ENCODE measurements at places on chromosomes 1 and 21.

DNA sequence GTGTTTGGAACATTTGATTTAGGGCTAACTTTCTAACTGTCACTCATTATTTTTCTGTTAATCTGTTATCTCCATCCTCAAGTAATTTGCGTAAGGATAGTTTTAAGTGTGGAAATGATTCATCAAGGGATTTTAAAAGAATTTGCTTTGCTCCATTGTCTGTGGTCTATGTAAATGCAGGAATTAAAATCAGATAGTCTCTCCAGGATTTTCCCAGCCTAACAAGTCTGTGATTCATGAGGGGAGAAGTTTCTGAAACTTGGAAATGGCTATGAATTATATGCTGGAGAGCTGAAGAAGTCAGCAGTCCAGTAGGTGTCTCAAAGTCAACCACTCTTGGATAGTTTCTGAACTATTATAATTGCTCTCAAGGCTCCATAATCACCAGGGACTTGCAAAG lies 264.5 kb downstream of the MRPL39 start:
- DNase-seq, result no peak

- DNase-seq, result no peak
Observed at GRCh38 chr21:42248783-42249597, 30.1 kb downstream of the ABCG1 start.

- DNase-seq, result no peak
Observed at GRCh38 chr1:65055747-65056146, 89.4 kb upstream of the JAK1 start.

- no peak for DNase-seq
Observed at GRCh38 chr1:118136187-118136941, 48.7 kb downstream of the SPAG17 start.

DNA sequence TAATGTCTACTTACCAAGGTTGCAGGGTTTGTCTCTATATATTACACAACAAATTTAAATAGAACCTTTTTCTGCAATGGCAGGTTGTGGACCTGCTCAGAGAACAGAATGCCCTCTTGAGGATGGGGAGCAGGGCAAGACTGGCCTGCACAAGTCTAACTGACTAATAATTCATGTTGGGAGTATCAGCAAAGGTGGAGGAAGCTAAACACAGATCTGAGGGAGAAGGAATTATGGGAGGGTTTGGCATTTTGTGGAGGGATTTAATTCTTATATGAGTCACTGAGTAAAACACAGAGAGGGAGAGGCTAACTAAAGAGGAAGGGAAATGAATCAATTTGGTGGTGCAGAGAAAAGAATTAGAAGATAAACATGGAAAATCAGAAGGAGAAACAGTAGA lies 40.0 kb downstream of the CLDN17 start:
- no peak for DNase-seq

DNA sequence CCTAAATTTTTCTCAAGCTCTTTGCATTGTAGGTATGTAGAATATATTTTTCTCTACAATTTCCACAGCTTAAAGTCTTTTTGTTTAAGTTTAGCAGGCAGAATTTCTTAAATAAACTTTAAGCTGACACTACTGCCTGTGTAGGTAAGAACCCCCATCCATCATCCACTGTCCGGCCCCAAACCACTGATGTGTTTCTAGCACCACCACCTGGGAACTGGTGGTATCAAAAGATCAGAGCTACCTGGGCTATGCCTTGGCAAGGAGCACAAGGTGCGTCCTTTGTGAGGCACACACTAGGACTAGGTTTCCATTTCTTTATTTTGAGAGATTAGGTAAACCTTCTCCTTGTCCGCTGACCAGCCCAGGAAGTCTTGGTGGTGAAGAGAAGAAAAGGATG lies 10.5 kb upstream of the LELP1 start:
- DNase-seq, result no peak

GRCh38 chr1:915295-916172 lies 8.2 kb upstream of the SAMD11 start:
- no peak for DNase-seq

- DNase-seq, result no peak
Observed at GRCh38 chr1:89286549-89287180, 14.0 kb upstream of the GBP5 start.

- no peak for DNase-seq
Observed at GRCh38 chr1:69272684-69273083, 295.0 kb upstream of the LRRC7 start.

GRCh38 chr1:108050158-108050557 lies 85.2 kb upstream of the VAV3 start:
- DNase-seq, result no peak

- DNase-seq, result no peak
Observed at GRCh38 chr1:178684542-178685000, 40.5 kb upstream of the RALGPS2 start.

DNA sequence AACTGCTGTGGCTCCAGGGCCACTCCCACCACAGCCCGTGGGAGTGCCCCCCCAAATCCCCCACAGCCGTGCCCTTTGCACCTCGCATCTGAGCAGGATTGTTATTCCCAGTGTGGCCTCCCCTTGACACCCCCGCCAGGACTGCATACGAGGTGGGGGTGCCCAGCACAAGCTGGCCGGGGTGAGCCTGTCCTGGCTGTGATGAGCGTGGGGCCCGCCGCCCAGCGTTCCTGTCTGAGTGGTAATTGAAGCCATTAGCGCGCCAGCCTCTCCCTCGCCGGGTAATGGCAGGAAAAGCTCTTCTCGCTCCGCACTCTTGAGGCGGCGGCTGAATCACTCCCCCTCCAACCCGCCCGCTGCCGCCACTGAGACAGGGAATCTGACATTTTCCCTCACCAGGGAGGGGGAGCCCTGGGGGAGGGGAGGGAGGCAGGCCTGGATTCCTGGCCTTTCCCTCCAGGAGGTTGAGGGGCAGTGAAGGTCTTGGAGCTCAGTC lies 27.7 kb downstream of the PTPRF start:
- DNase-seq, result no peak

GRCh38 chr1:70426154-70427131 lies 15.4 kb downstream of the CTH start:
- no peak for DNase-seq

- no peak for DNase-seq
Observed at GRCh38 chr1:67372136-67372535, 58.1 kb downstream of the SERBP1 start.

GRCh38 chr1:175380521-175381300 lies 188.1 kb upstream of the KIAA0040 start:
- DNase-seq, result no peak

GRCh38 chr1:153941826-153942725 lies 4.4 kb downstream of the DENND4B start:
- DNase-seq, result no peak

DNA sequence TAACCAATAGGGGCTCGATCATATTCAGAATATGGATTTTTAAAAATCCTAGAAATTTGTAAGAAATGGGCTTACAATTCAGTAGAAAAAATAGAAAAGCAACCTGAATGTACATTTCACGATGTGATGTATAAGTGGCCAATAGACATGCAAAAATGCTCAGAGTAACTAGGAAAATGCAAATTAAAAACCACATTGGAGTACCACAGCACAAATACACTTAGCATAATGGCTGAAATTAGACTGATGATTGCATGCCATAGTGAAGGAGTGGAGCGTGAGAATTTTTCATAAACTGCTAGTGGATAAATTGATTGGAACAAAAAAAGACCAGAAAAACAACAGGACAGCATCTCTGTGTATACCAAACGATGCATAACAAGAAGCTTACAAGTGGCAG lies 102.3 kb downstream of the DYRK1A start:
- no peak for DNase-seq

DNA sequence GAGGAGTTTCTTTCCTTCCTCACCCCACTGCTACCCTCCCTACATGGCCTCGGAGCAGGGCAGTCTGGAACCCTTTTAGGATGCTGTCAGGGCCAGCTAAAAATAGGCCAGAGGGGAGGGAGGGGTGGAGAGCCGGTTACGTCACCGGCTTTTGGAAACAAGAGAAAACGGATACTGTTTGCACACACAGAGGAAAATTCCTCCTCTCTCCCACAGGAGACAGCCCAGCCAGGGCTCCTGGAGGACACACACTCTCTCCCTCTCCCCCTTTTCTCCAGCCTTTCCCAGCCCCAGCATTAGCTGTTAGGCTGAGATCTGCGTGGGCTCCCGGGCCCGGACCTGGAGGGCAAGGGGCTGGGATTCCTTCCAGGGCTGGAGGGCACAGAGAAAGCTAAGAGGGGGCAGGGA lies 20.0 kb upstream of the ALDH4A1 start:
- DNase-seq, result no peak

GRCh38 chr1:111756124-111756513 lies 418 bp downstream of the DDX20 start:
- no peak for DNase-seq

DNA sequence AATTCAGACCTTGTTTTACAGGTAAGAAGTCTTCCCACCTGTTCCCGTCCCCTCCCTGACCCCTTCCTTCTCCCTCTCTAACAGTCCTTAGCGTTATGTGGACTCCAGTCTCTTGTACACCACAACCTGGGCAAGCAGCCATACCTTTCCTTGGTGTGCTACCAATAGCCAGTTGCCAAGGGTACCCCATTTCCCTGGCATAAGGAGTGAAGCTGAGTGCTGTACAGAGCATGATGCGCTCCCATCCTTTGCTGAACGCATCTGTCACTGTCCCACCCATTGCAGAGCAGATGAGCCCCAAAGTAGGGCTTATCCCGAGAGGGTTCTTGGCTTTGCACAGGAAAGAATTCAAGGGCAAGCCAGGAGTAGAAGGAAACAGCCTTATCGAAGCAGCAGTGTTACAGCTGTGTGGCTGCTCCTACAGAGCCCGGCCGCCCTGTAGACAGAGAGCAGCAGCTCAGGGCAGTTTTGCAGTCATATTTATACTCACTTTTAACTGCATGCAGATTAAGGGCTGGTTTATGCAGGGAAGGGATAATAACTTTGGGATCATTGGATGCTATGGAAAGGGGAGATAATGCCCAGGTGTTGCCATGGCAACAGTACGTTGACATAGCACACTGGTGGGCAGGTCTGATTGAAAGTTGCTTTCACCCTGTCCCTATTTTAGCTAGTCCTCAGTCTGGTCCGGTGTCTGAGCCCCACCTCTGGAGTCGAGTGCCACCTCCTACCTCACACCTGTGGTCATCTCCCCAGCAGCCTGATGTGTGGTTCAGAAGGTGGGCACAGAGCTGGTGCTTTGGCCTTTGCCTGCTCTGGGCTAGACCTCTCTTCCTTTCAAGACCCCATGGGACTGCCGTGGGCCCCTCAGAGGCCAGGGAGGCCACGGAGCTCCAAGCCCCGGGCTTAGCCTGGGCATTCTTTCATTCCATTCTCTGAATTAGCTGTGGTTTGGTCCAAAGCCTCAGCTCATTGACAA lies 5.1 kb downstream of the FHAD1 start:
- no peak for DNase-seq

DNA sequence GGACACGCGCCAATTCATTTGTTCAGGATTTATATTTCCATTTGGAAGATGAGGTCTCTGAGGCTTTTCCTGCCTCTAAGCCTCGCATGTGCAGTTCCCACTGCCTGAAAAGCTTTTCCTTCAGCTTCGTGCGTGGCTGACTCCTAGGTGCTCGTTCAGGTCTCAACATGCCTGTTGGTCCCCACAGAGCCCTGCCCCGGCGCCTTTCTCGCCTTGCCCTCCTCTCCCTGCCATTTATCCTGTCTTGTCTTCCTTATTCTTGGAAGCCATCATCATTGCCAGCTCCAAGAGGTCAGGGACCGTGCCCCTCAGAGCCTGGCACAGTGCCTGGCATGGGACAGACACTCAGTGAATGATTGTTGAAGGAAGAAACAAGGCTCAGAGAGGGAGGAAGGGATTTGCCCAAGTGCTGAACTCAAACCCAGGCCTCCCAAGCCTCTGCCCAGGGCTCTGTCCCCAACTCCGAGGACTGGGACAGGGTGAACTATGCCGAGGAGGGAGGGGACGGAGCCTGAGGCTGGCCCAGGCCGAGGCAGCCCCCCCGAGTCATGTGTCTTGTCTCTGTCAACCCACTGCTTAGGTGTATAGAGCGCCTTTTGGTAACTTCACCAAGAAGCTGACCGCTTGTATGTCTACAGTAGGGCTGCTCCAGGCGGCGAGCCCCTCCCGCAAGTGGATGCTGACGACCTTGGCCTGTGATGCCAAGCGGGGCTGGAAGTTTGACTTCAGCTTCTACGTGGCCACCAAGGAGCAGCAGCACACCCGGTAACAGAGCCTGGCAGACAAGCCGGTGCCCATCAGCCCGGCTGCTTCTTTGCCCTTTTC lies 47.3 kb downstream of the DISP3 start:
- DNase-seq, result no peak

- no peak for DNase-seq
Observed at GRCh38 chr1:150152772-150153456, 3.2 kb downstream of the PLEKHO1 start.

DNA sequence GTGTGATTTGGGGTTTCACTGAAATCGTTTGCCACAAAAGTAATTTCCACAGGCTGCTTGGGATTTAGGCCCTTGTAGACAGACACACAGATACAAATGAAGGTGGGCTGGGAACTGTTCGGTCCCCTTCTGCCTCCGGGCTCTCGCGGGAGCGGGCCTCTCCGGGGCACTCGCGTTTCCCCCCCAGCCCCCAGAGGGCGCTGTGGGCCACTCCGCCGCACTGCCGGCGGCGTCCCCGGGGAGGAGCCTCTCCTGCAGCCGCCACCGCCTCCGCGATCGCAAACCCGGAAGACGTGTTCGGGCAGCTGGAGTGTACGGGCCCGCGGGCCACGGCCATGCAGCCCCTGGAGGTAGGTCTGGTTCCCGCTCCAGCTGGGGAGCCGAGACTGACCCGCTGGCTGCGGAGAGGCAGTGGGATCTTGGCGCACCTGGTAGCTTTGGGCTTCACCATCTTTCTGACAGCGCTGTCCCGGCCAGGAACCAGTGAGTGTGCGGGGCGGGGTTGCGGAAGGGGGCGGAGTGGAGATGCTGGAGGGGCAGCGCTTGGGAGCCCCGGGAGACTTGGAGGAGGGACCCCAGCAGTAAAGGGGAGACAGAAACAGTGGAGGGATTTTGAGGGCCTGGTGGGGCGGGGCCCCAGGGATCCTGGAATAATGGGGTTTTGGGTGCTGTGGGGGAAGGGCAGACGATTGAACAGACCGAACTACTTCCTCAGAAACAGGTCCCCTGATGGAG lies at the start of gene CYB561D1:
Gene CYB561D1, plus strand, starts transcription at position 290 of the 735 bp plus-strand sequence. Its CDS starts 46 bp downstream, at position 336.
- DNase-seq, result peak; percentile 88

DNA sequence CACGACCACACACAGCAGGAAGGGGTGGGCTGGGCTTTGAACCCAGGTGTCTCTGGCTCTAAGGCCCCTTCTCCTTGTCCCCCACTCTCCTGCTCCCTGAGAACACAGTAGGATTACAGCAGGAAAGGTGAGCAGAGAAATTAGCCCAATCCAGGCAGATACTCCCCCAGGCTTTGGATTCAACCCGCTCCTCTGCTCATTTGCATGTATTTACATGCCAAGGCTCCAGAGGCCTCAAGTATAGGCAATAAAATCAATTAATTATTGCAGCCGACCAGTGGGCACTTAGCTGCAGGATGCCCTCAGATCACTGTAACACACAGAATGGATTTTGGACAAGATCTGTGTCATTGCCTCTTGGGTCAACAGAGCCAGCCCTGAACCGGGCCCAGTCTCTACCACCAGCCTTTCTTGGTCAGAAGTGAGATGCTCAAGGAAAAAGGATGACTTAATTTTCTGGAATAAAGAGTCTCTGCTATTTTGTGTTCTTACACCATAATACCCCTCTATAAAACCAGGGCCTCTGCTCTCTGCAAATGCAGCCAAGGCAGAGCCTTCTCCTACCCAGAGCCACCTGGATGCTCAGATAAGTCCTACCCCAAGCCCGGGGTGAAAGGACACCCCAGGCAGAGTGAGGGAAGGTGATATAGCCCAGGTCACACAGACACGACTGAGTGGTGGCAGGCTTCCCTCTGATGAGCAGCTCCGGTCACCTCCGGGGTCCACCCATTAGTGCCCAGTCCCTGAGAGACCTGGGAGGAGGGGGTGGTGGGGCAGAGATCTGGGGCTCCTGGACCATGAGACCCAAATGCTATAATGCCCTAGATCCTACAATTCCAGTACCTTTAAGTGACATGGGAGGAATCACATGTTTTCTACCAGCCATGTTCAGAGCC lies 28.9 kb downstream of the MATN1 start:
- no peak for DNase-seq
